Hematopoietic multipotent progenitor cell treated with erythropoietin and hydrocortisone succinate and interleukin-3 and kit ligand, for 6 days (in vitro differentiated cells): ENCODE measurements at places on chromosomes 5 and 9.
A peak's percentile ranks its signal among the peaks of the same experiment; 100 is the strongest.

- peak; percentile 97 for DNase-seq
Observed at GRCh38 chr5:178120607-178121357, 7.5 kb downstream of the N4BP3 start.

DNA sequence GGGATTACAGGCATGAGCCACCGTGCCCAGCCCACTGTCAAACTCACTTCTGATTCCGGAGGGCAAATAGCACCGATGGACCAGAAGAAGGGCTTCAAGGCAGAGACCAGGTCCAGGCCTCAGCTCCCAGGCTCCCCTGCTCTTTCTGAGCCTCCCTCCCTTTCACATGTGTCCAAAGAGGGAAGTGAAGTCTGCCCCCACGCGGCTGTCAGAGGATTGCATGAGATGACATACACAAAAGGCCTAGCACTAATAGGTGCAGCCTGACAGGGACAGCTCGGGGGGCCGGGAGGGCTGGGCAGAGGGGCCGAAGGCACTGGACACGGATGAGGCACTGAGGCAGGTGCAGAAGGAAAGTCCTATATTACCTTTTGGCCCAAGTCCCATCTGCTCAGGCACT, 16.1 kb downstream of the FBP1 start:
- peak; percentile 68 for DNase-seq

GRCh38 chr9:78407636-78408312, 110.8 kb downstream of the PSAT1 start:
- no peak for DNase-seq

GRCh38 chr5:168327451-168327850, 36.0 kb downstream of the WWC1 start:
- DNase-seq = no peak

DNA sequence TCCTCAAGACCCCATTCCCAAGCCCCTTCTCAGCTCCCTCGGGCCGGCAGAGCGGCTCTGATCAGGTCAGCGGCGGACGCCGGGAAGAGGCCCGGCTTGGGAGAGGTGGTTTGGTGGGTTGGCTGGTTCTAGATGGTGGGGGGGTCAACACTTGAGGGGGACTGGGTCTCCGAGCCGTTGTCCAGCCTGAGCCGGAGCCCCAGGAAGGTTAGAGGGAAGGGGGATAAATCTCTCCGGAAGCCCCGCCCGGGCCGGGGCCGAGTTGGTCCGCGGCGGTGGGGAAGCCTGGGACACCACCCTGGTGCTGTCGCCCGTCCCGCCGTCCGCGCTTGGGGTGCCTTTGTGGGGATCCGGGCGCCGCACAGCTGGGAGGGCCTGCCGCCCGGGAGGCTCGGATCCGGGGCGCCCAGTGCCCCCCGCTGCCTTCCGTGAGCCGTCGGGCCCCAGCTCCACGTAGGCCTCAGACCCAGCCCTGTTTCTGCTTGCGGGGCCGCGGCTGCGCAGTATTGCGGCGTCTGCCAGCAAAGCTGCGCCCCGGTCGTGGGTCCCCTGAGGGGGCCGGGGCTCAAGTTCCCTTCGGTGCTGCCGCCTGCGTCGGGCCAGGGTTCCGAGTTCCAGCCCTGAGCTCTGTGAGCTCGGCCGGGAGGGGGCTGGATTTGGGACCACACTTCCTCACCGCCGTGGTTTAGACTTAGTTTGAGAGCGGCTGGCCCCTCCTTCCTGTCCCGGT, 542 bp upstream of the TRIM52 start:
- DNase-seq = peak; percentile 88

DNA sequence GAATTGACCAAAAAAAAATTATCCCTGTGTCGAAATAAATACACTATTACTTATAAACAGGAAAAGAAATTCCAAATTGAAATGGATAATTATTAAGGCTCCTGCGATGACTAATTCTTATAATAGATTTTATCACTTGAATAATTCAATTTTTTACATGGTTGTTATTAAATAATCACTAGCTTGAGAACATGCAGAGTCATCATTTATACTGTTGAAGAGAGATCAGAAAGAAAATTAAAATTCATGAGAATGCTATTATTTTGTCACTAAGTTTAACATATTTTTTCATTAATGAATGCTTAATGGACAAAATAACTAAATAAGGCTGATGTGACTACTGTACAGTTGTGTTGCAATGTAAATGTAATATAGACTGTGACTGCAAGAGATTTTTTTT, 1011.3 kb upstream of the C9orf72 start:
- DNase-seq = no peak

- no peak for DNase-seq
Observed at GRCh38 chr9:88230612-88231011, 92.3 kb upstream of the SPATA31C2 start.
